Stomach (tissue), 19 donors: ENCODE measurements at places on chromosomes 7 and 10. TPM values are rescaled to one million over a fixed set of nuclear protein-coding genes. Genes with fewer than 3 reads are reported as not detected.

The RARRES2 gene
- 42.6 TPM for total RNA-seq

The LIPF gene
- 201 TPM for total RNA-seq

The DNMBP gene
- total RNA-seq, result 31.2 TPM

DNA sequence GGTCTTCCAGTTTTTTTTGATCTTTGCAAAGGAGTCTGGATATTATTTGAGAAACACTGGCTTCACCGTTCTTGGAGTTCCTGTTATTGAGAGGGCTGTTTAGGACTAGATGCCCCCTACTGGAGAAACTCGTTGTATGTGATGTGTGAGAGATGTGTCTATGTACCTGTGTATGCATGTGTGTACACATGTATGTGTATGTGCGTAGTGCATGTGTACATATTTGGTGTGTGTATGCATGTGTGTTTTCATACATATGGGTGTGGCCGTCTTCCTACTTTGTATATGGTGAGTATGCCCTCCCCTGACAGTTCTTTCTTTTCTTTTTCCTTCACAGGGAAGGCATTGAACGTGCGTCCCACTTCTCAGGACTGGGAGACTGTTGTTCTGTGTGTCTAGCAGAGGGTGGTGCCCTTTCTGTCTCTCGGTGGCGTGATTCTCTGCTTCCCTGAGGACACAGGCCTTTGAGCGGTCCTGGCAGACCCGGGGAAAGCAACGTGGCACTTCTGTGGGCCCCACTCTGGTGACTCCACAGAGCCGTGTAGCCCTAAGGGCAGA is 3.0 kb upstream of the CALHM3 start:
- DNase-seq, result no peak
- H3K36me3 ChIP-seq, result no peaks in the 10 kb centered on the region
- H3K27ac ChIP-seq, result no peak overlapping the region
- H3K4me3 ChIP-seq, result no peak overlapping the region
- peaks cover 6% of the 10 kb centered on the region for H3K27me3 ChIP-seq

DNA sequence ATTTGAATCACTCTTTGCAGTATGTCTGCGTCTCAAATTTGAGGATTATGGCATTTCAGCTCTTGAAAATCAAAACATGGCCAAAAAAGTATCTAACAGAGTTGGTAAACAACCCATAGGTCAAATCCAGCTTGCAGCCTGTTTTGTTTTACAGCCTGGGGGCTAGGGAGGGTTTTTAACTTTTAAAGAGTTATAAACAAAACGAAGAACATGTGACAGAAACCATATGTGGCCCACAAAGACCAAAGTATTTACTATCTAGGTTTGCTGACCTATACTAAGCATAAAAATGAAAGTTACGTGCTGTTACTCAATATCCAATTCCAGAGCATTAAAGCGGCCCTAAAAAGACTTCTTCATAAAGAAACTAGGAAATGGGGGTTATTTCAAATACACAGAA is 55.5 kb upstream of the STARD3NL start:
- H3K4me3 ChIP-seq, result no peak overlapping the region
- no peaks in the 10 kb centered on the region for H3K4me1 ChIP-seq
- DNase-seq, result no peak
- no peaks in the 10 kb centered on the region for H3K36me3 ChIP-seq
- H3K27me3 ChIP-seq, result no peaks in the 10 kb centered on the region

DNA sequence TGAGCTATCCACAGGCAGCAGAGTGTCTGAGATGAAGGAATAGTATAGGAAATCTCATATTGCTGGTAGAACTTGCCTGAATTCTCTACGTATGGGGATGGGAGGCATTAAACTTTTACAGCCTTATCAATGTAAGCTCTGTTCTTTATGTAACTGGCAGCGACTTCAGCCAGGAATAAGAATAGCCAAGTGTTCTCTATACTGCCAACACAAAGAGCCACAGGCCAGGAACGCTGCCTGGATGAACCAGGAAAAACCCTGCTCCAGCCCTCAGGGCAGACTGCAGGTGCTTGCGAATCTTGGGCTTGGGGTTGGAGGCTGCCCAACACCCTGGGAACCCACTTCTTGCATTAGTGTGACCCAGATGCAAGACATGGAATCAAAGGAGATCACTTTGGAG is 6.1 kb upstream of the OLAH start:
- H3K4me3 ChIP-seq, result no peak overlapping the region
- H3K4me1 ChIP-seq, result no peaks in the 10 kb centered on the region
- peak; percentile 71 for DNase-seq

DNA sequence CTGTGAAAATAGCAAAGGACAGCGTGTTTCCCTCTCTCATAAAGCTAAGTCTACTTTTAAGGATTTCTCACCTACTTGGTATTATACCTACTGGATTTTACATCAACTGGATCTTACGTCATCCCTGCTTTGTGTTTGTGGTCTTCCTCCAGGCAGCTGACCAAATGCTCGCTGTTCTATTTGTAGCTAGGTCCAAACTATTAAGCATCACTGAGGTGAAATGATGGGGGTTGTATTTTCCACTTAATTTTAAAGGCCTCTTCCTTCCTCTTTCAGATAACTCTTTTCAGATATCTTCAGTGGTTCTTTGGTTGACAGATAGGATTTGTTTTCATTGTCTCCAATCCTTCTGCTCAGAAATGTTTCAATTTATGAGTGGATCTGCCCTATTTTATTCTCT is 169.7 kb downstream of the RNLS start:
- no peaks in the 10 kb centered on the region for H3K27me3 ChIP-seq
- H3K27ac ChIP-seq, result no peak overlapping the region
- DNase-seq, result no peak
- no peaks in the 10 kb centered on the region for H3K36me3 ChIP-seq

DNA sequence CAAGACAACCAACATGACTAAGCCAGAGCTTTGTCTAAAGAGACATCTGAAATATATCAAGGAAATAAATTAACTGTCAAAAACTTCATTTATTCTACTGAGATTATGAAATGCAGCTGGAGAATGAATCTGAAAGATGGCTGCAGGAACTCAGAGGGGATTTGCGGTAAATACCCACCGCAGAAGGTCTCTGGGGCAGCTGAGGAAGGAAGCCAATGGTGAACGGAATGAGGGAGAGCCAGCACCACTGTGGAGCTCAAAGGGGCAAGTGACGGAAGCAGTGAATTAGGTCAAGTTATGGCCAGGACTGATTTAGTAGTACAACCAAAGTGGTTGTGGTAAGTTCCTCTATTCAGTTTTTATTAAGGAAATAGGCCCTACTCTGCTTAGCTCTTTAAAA is 215.3 kb upstream of the GLI3 start:
- H3K27ac ChIP-seq, result no peak overlapping the region
- no peaks in the 10 kb centered on the region for H3K36me3 ChIP-seq
- no peaks in the 10 kb centered on the region for H3K27me3 ChIP-seq
- DNase-seq, result no peak
- no peaks in the 10 kb centered on the region for H3K4me1 ChIP-seq
- H3K4me3 ChIP-seq, result no peak overlapping the region

- H3K4me3 ChIP-seq, result no peak overlapping the region
- peak; percentile 34 for DNase-seq
- no peak overlapping the region for H3K27ac ChIP-seq
Observed at GRCh38 chr10:87605628-87606251, 53.9 kb upstream of the PAPSS2 start.

DNA sequence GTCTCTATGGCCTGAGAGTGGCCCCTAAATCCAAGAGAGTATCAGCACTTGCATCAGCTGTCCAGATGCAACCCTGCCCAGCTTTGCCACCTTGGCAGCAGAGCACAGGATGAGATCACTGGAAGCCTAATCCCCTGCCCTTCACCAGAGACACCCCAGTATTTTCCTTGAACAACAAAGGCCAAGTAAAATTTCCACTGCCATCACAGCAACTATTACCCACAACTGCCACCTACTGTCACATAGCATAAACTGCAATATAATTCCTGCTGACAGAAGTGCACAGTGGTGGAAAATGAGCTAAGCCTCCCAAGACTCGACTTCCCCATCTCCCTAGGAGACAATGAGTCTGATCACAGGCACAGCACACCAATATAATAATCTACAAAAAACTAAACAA is 462.8 kb upstream of the ZWINT start:
- no peaks in the 10 kb centered on the region for H3K27me3 ChIP-seq
- no peak overlapping the region for H3K4me3 ChIP-seq
- H3K27ac ChIP-seq, result no peak overlapping the region
- H3K36me3 ChIP-seq, result no peaks in the 10 kb centered on the region

DNA sequence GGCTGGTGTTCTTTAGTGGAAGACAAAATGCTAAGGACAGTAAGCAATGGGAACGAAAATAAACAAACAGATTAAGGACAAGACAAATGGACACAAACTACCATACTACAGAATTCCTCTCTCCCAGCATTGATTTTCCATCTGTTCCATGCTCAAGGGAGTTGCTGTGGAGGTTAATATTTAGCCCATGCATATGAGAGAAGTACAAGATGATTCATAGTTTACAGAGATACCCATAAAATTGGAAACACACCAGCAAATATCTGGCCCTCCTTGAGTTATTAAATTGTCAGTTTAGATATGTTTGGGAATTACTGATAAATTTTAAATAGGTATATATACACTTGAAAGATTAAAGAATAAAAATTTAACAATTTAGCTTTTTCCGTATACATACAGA is 69.8 kb downstream of the GLI3 start:
- no peaks in the 10 kb centered on the region for H3K36me3 ChIP-seq
- H3K27ac ChIP-seq, result no peak overlapping the region
- H3K4me3 ChIP-seq, result no peak overlapping the region
- no peaks in the 10 kb centered on the region for H3K4me1 ChIP-seq
- DNase-seq, result no peak
- no peaks in the 10 kb centered on the region for H3K27me3 ChIP-seq

GRCh38 chr10:59879363-59879913 is 26.9 kb downstream of the CCDC6 start:
- no peak overlapping the region for H3K27ac ChIP-seq
- H3K27me3 ChIP-seq, result no peaks in the 10 kb centered on the region
- DNase-seq, result no peak
- H3K4me3 ChIP-seq, result no peak overlapping the region
- H3K36me3 ChIP-seq, result no peaks in the 10 kb centered on the region

DNA sequence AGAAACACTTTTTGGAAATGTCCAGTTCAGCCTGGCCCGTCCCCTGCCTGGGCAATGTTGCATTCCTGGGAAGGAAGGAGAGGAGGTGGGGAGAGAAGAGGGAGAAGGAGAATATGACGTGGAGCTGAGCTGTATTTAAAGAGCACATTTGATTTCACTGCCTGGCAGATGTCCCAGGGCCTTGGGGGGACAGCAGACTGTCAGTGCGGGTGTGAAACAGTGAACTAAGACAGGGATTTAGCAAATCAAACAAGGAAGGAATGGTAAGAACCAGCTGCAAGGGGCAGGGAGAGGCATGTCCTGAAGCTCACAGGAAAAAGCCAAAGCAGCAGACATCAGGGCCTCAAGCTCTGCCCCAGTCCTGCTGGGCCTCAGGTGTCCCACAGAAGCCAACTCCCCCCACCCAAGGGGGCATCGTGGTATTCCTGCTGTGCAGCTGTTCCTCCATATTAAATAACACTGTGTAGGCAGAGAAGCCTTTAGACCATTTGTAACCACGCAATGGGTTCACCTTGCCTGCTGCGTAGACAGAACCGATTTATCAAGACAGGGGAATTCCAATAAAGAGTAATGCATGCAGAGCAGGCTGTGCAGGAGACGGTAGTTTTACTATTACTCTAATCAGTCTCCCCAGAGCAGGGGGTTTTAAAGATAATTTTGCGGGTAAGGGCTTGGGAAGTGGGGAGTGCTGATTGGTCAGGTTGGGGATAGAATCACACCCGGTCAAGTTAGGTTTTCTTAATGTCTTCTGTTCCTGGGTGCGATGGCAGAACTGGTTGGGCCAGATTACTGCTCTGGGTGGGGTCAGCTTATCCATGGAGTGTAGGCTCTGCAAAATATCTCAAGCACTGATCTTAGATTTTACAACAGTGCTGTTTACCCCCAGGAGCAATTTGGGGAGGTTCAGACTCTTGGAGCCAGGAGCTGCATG is 18.3 kb downstream of the LEP start:
- H3K4me1 ChIP-seq, result peaks cover 10% of the 10 kb centered on the region
- no peaks in the 10 kb centered on the region for H3K36me3 ChIP-seq
- no peaks in the 10 kb centered on the region for H3K27me3 ChIP-seq
- no peak overlapping the region for H3K4me3 ChIP-seq
- peak overlapping the region; percentile 47 for H3K27ac ChIP-seq
- DNase-seq, result peak; percentile 79

- H3K4me3 ChIP-seq, result no peak overlapping the region
- no peak for DNase-seq
- no peaks in the 10 kb centered on the region for H3K27me3 ChIP-seq
- H3K4me1 ChIP-seq, result no peaks in the 10 kb centered on the region
- no peak overlapping the region for H3K27ac ChIP-seq
Observed at GRCh38 chr7:77823787-77824186, 25.2 kb downstream of the PHTF2 start.

GRCh38 chr10:30160271-30160982 is 101.0 kb upstream of the JCAD start:
- H3K4me3 ChIP-seq, result no peak overlapping the region
- H3K4me1 ChIP-seq, result no peaks in the 10 kb centered on the region
- H3K27ac ChIP-seq, result no peak overlapping the region
- H3K36me3 ChIP-seq, result no peaks in the 10 kb centered on the region

DNA sequence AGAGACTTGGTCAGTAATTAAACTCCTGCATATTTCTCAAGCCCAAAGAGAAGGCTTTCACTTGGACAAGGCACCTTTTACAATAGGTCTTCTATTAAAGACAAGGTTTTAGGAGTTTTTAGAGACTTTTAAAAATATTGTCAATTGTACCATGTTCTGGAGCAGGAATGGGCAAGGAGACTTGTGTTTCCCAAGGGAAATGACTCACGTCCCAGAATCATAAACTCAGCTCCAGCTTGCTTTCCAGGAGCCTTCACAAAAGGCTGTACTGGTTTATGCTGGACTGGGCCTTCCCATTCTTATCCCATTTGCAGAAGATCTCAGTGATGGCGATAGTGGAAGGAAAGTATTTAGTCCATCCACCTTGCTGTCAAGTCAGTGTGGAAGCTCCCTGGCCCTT is 7.8 kb upstream of the GLI3 start:
- no peaks in the 10 kb centered on the region for H3K4me1 ChIP-seq
- H3K27ac ChIP-seq, result no peak overlapping the region
- no peak for DNase-seq
- no peaks in the 10 kb centered on the region for H3K36me3 ChIP-seq
- no peaks in the 10 kb centered on the region for H3K27me3 ChIP-seq
